ENCODE measurements at places on chromosomes 6 and 20.

GRCh38 chr6:142796571-142796970, 148.4 kb downstream of the HIVEP2 start:
- DNase-seq, result no peak

DNA sequence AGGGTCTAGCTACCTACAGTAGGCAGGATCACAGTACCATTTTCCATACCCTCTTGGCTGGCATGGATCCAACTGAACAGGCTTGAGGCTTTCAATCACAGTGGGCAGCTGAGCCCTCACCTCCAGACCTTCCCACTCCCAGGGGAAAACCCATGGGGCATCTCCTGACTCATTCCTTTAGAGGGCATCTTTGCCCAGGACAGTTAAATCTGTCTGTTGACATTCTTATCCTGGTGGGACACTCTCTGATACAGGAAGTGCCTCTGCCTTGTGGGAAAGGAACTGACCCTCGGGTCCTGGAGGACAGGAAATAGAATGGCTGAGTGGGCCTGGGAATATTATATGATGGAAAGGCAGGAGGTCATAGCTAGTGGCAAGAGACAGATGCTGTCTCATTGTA, 10.2 kb upstream of the EPB41L1 start:
- no peak for DNase-seq

DNA sequence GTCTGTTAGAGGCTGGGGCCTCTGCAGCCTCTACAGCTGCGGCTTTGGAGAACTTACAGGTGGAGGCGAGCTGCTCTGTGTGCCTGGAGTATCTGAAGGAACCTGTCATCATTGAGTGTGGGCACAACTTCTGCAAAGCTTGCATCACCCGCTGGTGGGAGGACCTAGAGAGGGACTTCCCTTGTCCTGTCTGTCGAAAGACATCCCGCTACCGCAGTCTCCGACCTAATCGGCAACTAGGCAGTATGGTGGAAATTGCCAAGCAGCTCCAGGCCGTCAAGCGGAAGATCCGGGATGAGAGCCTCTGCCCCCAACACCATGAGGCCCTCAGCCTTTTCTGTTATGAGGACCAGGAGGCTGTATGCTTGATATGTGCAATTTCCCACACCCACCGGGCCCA, 2.6 kb downstream of the TRIM39 start:
- DNase-seq, result no peak

GRCh38 chr6:19831358-19831757, 5.8 kb upstream of the ID4 start:
- DNase-seq, result no peak

GRCh38 chr6:135731116-135731515, 120.4 kb upstream of the PDE7B start:
- no peak for DNase-seq

- DNase-seq, result no peak
Observed at GRCh38 chr6:80921861-80922460, 815.5 kb downstream of the BCKDHB start.

DNA sequence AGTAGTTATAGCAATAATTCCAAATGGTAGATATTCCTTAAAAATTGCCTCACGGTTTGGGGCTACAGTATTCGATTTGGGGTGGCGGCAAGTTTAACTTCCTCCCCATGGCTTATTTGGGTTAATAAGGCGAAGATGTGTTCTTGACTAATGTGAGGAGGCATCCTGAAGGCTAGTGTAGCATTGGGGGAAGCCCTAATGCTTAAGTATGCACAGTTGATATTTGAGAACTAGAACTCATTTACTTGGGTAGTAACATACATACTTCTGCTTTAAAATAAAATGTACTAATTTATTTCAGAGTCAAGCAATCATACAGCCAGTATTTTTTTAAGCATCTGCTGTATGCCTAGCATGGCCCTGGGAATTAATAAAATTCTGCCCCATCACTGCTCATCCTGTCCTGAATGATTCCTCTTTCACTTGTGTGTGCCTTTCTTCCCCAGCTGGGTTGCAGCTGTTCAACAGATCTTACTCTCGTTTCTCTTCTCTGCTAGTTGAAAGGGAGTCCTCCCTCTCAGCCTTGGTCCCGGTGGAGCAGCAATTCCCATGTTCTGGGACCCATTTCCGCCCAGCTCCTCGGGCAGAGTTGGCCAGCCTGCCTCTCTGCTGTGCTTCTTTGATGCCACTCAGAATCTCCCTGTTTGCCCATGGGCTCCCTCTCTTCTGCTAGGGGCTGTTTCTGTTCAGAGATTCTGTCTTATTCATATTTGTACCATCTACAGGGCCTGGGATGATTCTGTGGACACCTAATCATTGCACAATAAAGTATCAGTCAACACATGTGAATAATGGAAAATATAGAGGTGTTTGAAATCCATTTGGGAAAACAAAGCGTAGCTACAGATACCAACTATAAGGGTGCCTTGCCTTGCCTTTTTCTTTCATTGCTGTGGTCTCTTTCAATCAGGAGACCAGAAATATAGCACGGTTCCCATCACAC, 104.8 kb downstream of the ARID1B start:
- DNase-seq, result no peak

DNA sequence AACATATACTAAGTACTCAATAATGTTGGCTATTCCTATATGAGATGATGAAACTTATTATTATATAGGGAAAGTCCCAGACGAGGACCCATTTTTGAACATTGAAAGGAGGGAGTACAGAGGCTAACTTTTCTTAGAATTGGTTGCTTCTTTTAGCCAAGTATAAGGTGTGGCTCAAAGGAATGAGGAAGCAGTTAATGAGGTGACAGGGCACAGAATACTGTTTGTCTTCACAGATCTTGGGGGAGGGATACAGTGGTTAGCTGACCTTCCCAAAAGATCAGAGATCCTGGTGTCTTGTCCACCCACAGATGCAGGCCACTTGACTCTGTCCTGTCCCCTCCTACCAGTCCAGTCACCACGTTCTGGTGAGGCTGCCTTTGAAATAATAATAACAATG, 67.8 kb upstream of the EPB41L1 start:
- DNase-seq, result no peak

GRCh38 chr6:23953976-23954375, 172.0 kb upstream of the NRSN1 start:
- DNase-seq, result no peak

- no peak for DNase-seq
Observed at GRCh38 chr6:10449751-10450150, 34.9 kb upstream of the TFAP2A start.

DNA sequence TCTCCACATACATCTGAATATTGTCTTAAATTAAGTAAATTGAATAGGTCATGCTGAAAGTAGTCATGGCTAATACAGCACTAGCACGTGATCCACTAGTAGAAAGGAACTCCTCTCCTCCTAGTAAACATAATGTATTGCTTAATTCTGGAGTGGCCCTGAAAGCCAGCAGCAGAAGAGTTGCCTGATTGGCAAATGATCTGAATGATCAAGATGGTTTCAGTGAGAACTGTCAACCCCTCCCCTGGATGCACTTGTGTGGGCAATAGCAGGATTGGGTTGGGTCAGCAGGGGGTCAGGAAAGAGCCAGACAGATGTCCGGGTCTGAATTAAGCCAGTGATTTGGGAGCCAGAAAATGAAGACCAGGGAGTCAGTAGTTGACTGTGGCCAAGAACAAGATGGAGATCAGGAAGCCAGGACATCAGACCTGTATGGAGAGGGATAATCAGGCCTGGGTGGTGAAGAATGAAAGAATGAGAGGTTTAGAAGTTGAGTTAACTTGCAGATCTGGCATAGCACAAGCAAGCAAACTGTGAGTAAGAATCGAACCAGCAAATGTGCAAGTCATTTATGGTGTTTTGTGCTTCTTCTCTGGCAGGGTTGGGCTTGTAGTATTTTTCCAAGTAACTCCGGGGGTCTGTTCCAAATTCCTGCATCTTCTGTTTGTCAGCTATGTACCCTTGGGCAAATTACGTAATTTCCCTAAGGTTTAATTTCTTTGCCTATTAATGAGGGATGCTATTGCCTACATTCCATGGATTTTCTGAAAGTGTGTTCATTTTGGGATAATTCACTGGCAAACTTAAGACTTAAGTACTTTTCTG, 304.9 kb downstream of the CD109 start:
- DNase-seq, result no peak

GRCh38 chr6:17224056-17224455, 57.1 kb upstream of the RBM24 start:
- no peak for DNase-seq

GRCh38 chr6:141866731-141867497, 265.8 kb upstream of the GJE1 start:
- DNase-seq, result no peak

- DNase-seq, result no peak
Observed at GRCh38 chr6:89434954-89435353, 2.0 kb downstream of the ANKRD6 start.

- no peak for DNase-seq
Observed at GRCh38 chr6:131035582-131035981, 27.5 kb downstream of the EPB41L2 start.

DNA sequence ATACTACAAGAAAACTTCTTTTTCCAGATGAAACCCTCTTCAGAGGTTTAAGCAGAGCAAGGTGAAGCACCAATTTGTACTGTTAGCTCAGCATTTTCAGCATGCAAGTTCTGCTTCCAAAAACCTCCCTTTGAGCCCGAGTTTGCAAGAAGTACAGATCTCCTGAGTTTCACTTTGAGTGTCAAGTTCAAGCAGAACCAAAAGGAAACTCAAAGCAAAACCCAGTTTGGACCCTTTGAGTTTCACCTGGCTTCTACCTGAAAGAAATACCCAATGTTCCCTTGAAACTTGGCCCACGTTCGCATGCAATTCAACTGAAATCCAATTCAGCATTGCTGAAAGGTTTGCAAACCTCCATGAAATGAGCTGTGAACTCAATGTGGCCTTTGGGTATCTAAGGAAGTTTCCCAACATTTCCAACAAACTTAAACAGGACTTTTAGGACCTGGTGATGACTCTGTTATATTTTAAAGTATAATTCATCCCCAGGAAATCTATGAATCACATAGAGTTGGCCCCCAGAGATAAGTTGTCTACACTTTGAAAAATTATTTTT, 62.9 kb upstream of the HBS1L start:
- DNase-seq, result no peak

- no peak for DNase-seq
Observed at GRCh38 chr6:137845460-137845859, 21.6 kb upstream of the TNFAIP3 start.

- no peak for DNase-seq
Observed at GRCh38 chr20:46999801-47000465, 105.3 kb downstream of the EYA2 start.

GRCh38 chr6:19723545-19723944, 113.6 kb upstream of the ID4 start:
- no peak for DNase-seq

DNA sequence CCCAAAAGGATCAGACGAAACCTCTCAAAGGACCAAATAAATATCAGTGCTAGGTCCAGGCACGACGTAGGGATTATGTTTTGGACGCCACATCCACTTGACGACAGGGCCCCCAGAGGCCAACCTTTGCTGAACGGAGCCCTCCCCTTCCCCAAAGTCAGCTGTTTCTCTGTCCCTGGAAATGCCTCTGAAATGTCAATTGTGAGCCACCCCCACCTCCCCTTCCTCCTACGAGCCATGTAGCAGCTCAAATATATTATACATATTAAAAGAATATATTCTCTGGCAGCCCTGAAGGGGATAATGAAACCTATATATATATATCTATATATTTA, 39.6 kb upstream of the BLCAP start:
- no peak for DNase-seq

DNA sequence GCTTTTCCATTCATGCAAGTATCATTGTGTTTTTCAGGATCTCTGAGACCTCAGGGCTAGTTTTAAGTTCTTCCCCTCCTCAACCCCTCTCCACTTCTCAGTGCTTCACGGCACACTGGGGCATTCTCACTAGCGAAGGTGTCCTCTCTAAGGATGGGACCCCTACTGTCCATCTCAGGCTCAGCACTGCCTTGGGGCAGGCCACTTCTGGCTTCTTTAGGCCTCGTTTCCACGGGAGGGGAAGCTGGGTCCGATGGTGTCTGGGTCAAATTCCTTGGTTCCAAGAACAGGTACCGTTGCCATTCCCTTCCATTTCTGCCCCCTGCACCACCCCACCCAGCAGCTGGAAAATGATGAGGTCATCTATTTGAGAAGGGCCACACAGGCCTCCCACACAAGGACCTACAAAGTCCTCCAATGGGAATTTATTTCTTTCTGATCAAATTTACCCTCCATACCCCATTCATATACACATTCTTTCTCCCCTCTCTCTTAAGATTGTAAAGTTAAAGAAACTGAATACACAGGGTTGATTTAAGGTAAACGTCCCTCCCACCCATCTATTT, 17.2 kb downstream of the GNAS start:
- no peak for DNase-seq

- DNase-seq, result no peak
Observed at GRCh38 chr6:3290149-3290930, 31.6 kb downstream of the PSMG4 start.
